AG09319 (cell line): ENCODE measurements at places on chromosomes 11 and 22.

- DNase-seq, result no peak
These were observed 162.5 kb downstream of the SWAP70 start for GRCh38 chr11:9826390-9826789.

DNA sequence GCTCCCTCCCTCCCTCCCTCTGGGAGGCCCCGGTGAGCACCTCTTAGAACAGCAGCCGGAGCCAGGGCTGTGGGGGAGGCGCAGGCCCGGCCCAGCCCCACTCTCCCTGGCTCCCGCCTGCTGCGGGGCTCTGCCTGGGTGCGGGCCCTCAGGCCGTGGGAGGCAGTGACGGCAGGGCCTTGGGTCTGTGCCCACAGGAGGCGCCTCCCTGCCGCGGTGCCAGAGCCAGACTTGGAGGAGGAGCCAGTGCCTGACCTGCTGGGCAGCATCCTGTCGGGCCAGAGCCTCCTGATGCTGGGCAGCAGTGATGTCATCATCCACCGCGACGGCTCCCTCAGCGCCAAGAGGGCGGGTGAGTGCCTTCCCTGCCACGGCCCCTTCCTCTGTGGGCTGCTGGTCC is 9.5 kb downstream of the IRF7 start:
- DNase-seq, result no peak

DNA sequence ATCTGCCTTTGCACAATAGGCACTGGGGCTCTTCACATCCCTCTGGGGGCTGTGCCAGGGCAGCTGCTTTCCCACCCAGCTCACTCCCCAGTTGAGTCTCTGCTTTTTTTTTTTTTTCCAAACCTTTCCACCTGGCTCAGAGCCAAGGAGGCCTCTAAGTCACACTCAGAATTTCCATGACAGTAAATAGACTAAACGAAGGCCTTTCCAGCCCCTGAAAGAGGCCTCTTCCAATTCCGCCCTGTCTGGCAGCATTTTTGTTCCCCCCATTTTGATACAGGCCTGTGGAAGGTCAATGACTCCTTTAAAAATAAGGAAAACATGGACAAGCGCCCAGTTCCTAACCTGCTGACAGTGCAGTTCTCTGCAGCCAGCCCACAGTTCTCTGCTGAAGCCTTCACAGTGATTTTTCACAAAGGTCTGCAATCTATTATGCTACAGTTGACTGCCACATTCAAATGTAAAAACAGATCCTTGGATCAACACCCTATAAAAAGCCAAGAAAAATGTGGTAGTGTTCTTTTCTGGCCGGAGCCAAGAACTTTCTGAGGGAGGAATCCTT is 107.5 kb upstream of the SESN3 start:
- DNase-seq, result peak; percentile 19

DNA sequence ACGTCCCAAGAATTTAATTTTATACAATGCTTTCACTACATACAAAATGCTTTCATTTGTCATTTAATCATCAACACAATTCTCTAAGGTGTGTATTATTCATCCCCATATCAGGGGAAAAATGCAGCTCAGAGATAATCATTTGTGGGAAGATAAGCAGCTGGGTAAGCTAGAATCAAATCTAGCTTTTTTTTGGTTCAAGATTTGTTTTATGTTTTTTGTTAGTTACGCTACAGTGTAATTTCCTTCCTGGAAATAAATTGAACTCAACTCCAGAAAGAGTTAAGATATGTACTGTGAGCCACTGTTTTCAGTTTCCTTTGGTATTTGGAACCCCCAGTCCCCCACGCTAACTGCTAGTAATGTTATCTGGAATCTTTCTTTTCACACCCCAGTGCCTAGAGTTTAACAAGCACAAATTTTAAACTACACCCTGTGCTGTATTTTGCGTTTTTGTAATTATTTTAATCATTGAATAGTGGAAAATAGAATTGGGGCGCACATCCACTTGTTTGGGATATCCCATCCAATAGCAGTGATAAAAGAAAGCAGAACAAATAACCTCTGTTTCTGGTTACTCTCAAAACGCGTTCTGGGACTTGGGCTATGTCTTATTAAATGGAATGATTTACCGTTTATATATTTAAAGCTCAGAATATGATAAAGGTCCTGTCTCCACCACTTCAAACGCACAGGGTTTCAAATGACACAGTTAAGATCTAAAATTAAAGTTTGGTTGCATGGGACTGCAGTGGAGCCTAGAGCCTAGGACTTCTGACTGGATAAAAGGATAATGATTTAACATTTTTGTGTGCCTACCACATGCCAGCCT is 2.1 kb upstream of the HSPA8 start:
- no peak for DNase-seq

- DNase-seq, result no peak
These were observed 20.6 kb upstream of the MS4A7 start for GRCh38 chr11:60357771-60358170.

DNA sequence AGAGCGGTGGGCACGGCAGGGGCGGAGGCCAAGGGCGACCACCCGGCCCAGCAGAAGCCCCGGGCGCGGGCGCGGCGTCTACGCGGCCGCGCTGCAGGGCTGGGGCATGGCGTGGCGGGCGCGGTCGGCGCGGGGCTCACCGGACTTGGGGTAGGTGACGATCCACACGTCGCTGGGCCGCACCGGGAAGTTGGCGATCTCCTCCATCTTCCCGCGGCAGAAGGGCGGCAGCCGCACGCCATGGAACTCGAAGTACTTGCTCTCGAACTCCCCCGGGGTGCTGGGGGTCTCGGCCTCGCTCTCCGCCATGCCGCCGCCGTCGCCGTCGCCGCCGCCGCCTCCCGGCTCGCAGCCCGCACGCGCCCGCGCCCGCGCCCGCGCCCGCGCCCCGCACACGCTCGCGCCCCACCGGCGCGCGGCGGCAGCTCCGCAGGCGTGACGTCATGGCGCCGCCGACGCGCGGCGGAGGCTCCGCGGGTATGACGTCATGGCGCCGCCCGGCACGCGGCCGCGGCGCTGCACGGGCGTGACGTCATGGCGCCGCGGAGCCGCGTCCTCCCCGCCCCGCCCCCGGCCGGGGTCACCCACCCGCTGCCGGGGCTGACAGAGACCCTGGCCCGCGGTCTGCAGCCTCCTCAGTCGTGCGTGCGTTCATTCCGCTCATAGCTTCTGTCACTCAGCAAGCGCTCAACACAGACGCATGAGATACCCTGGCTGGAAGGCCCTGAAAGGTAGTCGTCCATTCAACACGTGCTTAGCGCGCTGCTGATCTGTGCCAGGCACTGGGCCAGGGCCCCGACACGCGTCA is at the start of gene SULT4A1:
TSS of gene SULT4A1 (minus strand) at position 440 of the 808 bp plus-strand sequence. CDS start at position 309, 131 bp downstream.
- no peak for DNase-seq

DNA sequence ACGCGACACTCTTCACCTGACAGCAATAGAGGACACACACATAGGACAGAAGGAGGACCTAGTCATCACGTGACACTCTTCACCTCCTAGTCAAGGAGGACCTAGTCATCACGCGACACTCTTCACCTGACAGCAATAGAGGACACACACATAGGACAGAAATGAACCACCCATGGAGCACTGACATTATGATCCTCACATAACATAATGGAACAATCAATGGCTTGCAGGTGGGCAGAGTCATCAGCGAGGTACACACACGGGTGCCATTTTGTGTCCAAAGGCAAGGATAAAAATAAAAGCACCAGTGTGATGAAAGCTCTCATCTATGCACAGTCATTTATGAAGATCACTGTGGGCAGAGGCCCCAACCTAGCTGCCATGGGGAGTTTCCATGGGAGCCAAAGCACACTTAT is 354.7 kb downstream of the LARGE1 start:
- DNase-seq, result no peak

- no peak for DNase-seq
These were observed 29.2 kb upstream of the CBX6 start for GRCh38 chr22:38901111-38901641.

- no peak for DNase-seq
These were observed 12.2 kb downstream of the LGR4 start for GRCh38 chr11:27460158-27460978.

GRCh38 chr11:82996966-82997606 is 74.6 kb downstream of the RAB30 start:
- DNase-seq, result no peak

DNA sequence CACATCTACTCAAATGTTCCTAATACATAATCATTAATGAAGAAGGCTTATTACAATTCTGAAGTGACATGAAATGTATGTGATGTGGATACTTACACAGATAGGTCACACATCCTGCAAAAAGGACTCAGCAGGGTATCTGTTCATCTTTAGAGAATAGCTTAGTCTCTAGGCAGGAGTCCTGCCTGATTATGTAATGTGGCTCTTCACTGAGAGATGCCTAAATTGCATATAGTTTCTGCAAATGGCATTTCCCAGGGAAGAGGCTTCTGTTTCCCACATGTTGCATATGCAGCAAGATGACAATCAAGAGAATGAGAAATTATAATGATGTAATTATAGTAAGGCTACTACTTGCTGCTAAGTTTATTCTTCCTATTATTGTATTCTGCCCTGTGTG is 58.8 kb upstream of the SLC36A4 start:
- no peak for DNase-seq

DNA sequence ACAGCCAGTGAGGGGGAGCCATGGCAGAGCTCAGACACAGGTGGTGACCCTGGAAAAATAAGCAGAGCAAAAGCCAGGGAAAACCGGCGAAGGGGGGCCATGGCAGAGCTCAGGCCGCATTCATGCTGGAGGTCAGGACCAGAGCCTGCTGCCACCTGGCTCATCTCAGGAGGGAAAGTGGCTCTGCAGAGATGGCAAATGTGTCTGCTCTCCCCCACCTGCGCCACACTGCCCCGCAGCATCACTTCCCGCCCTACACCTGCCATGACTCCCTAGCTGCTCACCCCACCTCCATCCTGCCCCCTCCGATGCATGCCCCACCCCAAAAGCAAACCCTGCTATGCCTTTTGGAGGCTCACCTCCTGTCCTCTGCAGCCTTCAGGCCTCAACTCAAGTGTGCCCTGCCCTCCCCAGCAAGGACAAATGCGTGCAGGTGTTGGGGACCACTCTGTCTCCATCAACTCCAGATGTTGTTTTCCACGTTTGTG is 123.2 kb upstream of the FGF3 start:
- DNase-seq, result no peak

- DNase-seq, result no peak
These were observed 11.2 kb upstream of the UBQLNL start for GRCh38 chr11:5527716-5528115.

DNA sequence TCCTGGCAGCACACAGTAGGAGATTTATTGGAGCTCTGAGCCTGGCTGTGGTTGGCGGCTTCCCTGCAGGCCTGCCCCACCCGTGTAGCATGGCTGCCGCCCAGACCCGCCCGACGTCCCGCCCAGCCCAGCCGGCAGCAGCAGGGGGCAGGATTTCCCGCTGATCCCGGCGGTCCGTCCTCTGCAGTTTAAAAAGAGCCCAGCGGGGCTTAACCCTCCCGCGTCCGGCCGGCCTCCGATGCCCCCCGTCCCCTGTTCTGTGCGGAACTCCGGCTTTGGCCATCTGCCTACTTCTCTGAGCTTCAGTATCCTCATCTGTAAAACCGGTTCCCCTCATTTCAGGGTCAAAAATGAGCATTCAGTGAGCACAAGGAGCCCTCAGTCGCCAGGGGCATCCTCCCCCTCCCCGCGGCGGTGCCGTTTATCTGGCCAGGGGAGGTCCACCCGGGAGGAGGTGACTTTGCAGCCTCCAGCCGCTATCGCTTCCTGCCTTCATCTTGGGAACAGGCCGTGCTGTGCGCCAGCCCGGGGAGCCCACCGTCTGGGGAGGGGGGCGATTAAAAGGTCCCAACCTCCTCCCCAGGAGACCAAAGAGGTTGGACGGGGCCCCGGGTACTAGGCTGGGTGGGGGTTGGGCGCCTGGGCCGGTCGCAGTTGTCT is at the start of gene GAS2L1:
TSS of gene GAS2L1 (plus strand) at position 476 of the 660 bp plus-strand sequence. CDS start 1,456 bp downstream, outside the sequence.
- peak; percentile 47 for DNase-seq

- DNase-seq, result no peak
These were observed 436.4 kb downstream of the TBC1D22A start for GRCh38 chr22:47198801-47199251.

GRCh38 chr11:86162239-86162638 is 82.3 kb upstream of the EED start:
- DNase-seq, result peak; percentile 39

GRCh38 chr11:70620510-70621184 is 222.3 kb downstream of the CTTN start:
- DNase-seq, result no peak

GRCh38 chr22:26624803-26625202 is 3.0 kb downstream of the CRYBA4 start:
- DNase-seq, result no peak

- DNase-seq, result no peak
These were observed 4.6 kb downstream of the MYH9 start for GRCh38 chr22:36383110-36383581.

GRCh38 chr11:61695917-61696316 is 15.7 kb downstream of the DAGLA start:
- no peak for DNase-seq

DNA sequence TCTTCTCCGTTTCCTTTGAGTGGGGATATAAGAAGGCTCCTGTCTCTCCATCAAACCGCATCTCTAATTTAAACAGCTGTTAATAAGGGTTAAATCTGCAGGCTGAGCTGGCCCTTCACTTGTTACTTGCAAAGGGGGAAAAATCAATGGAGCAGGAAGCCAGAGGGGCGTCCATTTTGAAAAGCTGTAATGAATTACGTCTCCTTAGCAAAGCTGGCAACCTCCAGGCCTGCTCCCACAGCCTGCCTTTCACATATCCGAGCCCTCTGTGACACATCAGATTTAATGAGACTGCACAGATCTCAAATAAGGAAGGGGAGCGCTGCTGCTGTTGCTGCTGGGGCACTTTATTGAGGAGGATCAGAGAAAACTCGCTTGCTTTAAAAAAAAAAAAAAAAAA is 320.8 kb downstream of the BLID start:
- no peak for DNase-seq

- DNase-seq, result no peak
These were observed 1.2 kb downstream of the MRPL17 start for GRCh38 chr11:6681949-6682348.

GRCh38 chr11:47056261-47056915 is 119.8 kb downstream of the CSTPP1 start:
- DNase-seq, result peak; percentile 20

- no peak for DNase-seq
These were observed 188.1 kb downstream of the CTTN start for GRCh38 chr11:70586261-70587074.

- DNase-seq, result peak; percentile 70
These were observed 104.7 kb downstream of the ETS1 start for GRCh38 chr11:128482512-128483191.

DNA sequence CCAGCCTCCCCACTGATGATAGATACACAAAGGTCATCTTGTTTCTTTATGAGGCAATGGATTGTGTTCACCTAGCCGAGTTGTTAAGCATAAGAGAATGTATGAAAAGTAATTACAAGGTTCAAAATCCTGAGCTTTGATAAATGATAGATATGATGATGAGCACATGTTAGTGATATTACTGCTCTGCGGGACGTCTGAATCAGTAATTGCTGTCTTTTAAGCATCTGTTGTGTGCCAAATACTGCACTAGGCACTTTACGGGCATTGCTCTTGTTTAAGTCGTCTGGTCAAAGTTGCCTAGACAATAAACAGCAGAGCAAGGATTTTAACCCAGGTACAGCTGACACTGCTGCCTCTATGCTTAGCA is 559 bp upstream of the RNF141 start:
- no peak for DNase-seq
